ENCODE measurements at places on chromosomes 1 and 21.
A peak's percentile ranks its signal among the peaks of the same experiment; 100 is the strongest.

DNA sequence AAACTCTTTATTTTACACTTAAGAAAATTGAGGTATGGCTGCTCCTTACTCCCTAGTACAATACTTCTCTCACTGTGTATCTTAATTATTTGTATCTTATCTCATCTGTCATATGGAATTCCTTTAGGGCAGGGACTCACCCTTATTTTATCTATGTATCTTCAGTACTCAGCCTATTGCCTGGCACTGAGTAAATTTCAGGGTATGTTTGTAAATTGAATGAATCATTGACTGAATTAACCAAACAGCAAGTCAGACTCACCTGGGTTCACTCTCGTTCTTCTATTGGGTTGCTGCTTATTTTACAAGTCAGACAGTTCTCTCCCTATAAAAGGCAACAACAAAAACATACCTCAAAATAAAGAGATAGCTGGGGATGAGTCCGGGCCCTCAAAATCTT is 63.8 kb downstream of the LAMC1 start:
- DNase-seq: no peak

GRCh38 chr1:100834777-100835660 is 59.6 kb downstream of the EXTL2 start:
- no peak for DNase-seq

- DNase-seq: no peak
These were observed 98.5 kb downstream of the ATG4C start for GRCh38 chr1:62882201-62883104.

DNA sequence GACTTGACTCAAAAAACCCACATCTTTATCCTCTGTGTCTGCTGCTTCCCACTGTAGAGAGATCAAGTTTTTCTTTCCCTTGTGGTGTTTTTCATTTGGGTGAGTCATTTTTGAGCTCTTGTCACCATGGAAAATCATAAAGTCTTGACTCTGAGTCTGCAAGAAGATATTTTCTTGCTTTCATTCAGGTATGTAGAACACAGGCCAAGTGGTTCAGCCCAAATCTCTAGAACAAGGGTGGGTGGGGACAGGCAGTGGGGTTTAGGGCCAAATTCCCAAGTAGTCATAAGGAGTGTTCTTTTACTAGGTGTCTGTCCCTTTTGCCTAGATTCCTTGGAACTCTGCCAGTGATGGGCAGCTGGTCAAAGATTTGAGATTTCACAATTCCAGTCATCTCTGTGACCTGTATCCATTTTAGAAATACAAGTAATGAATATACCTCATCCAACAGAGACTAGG is 21.5 kb upstream of the ARHGAP29 start:
- no peak for DNase-seq

DNA sequence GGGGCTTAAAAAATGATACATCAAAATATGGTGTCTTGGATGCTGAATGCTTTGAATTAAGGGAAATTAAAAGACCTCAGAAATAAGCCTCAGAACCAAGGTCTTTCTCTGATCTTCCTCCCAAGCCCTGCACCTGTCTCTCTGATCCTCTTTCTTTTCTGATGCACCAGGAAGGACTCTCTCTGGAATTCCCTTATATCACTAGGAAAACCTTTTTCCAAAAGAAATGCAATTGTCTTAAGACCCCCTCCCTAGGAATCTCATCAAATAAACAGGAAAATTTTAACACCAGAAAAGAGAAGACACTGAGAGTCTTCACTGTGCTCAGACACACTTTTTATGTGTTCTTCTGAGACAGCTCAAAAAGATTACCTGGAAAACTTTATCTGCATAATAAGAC is 159.5 kb upstream of the PTBP2 start:
- no peak for DNase-seq

GRCh38 chr1:50453266-50453665 is 30.0 kb upstream of the DMRTA2 start:
- DNase-seq: no peak

DNA sequence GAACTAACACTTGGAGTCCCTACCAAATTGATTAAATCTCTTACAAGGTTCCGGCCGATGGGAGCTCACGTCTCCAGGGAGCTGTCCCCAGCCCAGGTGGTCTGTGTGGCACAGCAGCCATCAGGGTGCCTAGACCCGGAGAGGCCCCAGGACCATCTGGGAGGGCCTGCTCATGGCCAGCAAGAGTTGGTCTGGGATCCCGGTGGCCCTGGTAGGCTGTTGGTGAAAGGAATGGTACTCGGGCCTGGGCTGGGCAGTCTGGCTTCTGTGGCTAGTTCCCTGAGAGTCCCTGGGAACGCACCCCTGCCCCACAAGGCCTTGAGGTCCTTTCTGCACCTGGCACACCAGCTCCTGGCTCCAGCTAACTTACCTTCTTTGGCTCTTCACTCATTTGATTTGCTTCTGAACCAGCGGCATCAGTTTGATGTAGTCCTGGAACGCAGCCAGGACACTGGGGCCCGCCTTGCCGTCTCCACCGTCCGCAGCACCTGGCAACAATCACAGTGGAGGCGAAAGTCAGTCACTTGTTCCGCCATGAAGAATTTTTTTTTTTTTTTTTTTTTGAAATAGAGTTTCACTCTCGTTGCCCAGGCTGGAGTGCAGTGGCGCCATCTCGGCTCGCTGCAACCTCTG is 62.5 kb downstream of the SCCPDH start:
- DNase-seq: peak; percentile 65
